ENCODE measurements at places on chromosomes 6 and 20. TPM values are rescaled to one million over a fixed set of nuclear protein-coding genes. Genes with fewer than 3 reads are reported as not detected.

The MRAP2 gene
- 2.5 TPM for total RNA-seq

The SLC22A2 gene
- total RNA-seq = not detected

The KCNK5 gene
- 0.77 TPM for total RNA-seq

- no peak overlapping the region for H3K4me3 ChIP-seq
- H3K4me1 ChIP-seq = no peaks in the 10 kb centered on the region
- no peaks in the 10 kb centered on the region for H3K27me3 ChIP-seq
- no peak overlapping the region for H3K27ac ChIP-seq
Observed at GRCh38 chr20:23540624-23541023, 27.7 kb downstream of the CST9L start.

- H3K36me3 ChIP-seq = no peaks in the 10 kb centered on the region
- H3K27me3 ChIP-seq = no peaks in the 10 kb centered on the region
- no peak overlapping the region for H3K4me3 ChIP-seq
- no peak for DNase-seq
- no peak overlapping the region for H3K27ac ChIP-seq
- no peaks in the 10 kb centered on the region for H3K4me1 ChIP-seq
Observed at GRCh38 chr6:131967948-131968347, 16.8 kb upstream of the CCN2 start.

GRCh38 chr6:44723439-44724197 is 336.1 kb downstream of the CDC5L start:
- H3K4me3 ChIP-seq = no peak overlapping the region
- no peak for DNase-seq
- no peaks in the 10 kb centered on the region for H3K4me1 ChIP-seq
- H3K27ac ChIP-seq = no peak overlapping the region

GRCh38 chr20:24892931-24893330 is 56.1 kb upstream of the CST7 start:
- DNase-seq = no peak
- no peaks in the 10 kb centered on the region for H3K4me1 ChIP-seq

GRCh38 chr6:155330922-155331321 is 16.6 kb upstream of the TFB1M start:
- no peak overlapping the region for H3K4me3 ChIP-seq
- H3K4me1 ChIP-seq = no peaks in the 10 kb centered on the region
- no peak overlapping the region for H3K27ac ChIP-seq
- no peaks in the 10 kb centered on the region for H3K27me3 ChIP-seq
- no peak for DNase-seq

DNA sequence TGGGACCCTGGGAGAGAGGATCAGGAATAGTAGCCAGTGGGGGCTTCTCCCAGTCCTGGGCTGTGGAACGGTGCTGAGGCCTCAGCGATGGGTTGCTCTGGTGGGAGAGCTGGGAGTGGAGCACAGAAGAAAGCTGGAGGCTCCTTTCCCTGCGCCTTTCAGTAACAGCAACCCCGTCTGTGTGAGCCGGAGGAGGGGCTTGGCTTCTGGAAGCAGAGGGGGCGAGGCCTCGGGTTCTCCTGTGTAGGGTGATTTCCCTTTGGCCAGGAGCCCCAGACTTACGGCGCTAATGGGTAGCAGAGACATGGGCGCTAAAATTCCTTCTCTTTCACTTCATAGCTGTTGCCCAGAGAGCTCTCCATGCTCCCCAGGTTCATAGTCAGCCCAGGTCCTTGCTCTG is 55.0 kb downstream of the DAAM2 start:
- H3K4me1 ChIP-seq = no peaks in the 10 kb centered on the region

DNA sequence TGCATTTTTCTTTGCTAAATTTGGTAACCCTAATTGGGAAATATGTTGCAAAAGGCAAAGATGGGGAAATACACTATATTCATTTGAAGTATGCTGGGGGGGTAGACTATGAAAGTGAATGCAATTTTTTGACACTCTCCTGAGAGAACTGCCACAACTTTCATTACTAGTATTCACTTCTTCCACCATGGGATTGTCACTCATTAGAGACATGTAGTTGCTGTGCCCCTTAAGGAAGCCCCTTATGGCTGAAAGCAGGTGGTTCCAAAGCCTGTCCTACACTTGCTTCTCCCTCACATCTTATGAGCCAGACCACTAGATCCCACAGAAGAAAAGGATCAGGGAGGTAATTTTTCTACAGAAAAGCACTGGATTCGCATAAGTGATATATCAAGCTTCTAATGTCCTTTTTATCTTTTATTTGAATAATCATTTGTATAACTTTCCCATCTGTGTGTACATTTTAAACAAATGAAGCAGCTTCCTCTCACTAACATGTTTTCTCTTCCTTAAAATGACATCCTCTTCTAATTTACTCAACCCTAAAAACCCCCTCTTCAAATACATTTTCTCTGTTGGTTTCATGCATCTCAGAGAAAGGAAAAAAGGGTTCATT is 83.8 kb downstream of the GCLC start:
- DNase-seq = no peak
- H3K36me3 ChIP-seq = no peaks in the 10 kb centered on the region
- no peaks in the 10 kb centered on the region for H3K27me3 ChIP-seq
- H3K4me3 ChIP-seq = no peak overlapping the region

DNA sequence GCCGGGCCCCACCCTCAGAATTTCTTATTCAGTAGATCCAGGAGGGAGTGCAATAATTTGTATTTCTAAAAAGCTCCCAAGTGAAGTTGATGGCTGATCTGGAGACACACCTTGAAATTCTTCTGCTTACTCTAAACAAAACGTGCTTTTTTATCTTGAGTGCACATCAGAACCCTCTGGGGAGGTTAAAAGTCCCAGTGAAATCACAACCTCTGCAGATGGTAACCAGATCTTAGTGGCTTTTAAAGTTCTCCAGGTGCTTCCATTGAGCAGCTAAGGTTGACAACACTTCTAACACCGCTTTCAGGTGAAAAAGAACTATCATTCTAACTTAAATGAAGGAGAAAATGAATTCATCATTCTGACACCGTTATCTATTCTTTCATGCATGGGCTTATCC is 45.6 kb upstream of the ESR1 start:
- no peak overlapping the region for H3K4me3 ChIP-seq
- DNase-seq = no peak
- H3K4me1 ChIP-seq = no peaks in the 10 kb centered on the region
- H3K27me3 ChIP-seq = no peaks in the 10 kb centered on the region
- H3K27ac ChIP-seq = no peak overlapping the region

DNA sequence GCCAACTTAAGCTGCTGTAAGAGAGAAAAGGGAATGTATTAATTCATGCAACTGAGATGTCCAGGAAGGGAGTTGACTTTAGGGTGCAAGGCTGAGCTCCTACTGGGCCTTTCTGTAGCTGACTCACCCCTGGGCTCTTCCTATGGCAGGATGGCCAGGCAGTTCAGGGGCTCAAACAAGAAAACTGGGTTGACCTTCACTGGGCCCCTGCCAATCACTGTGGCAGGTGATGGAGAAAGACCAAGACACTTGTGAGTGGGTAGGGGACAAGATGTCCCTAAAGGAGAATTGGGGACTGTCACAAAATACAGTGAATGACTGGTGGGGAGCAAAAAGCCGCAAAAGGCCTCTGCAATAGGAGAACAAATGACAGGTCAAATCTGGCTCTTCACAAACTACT is 21.5 kb upstream of the RALGAPA2 start:
- H3K4me3 ChIP-seq = no peak overlapping the region
- no peaks in the 10 kb centered on the region for H3K4me1 ChIP-seq
- peaks cover 2% of the 10 kb centered on the region for H3K27me3 ChIP-seq
- H3K27ac ChIP-seq = no peak overlapping the region
- no peaks in the 10 kb centered on the region for H3K36me3 ChIP-seq

GRCh38 chr6:139369568-139370282 is 4.7 kb downstream of the CITED2 start:
- H3K27me3 ChIP-seq = no peaks in the 10 kb centered on the region
- peaks cover 41% of the 10 kb centered on the region for H3K4me1 ChIP-seq
- peak overlapping the region; percentile 97 for H3K4me3 ChIP-seq
- DNase-seq = no peak
- H3K27ac ChIP-seq = peak overlapping the region; percentile 95
- H3K36me3 ChIP-seq = peaks cover 14% of the 10 kb centered on the region

DNA sequence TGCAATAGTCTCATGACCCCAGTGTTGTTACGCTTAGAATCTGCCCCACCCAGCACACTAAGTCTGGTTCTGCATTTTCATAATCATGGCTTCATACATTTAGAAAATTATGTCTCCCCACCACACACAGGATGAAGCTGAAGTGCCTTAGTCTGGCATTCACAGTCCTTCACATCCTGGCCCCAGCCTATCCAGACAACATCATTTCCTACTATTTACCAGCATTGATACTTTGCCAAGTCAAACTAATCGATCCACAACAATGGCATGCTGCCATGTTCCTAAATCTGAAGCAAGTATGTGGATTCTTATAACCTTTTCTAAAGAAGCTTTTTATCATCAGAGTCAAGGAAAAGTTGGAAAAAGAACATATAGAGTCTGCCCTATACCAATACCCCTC is 132.4 kb upstream of the FBXL4 start:
- H3K27me3 ChIP-seq = no peaks in the 10 kb centered on the region
- no peak overlapping the region for H3K27ac ChIP-seq
- no peak overlapping the region for H3K4me3 ChIP-seq
- H3K36me3 ChIP-seq = no peaks in the 10 kb centered on the region

DNA sequence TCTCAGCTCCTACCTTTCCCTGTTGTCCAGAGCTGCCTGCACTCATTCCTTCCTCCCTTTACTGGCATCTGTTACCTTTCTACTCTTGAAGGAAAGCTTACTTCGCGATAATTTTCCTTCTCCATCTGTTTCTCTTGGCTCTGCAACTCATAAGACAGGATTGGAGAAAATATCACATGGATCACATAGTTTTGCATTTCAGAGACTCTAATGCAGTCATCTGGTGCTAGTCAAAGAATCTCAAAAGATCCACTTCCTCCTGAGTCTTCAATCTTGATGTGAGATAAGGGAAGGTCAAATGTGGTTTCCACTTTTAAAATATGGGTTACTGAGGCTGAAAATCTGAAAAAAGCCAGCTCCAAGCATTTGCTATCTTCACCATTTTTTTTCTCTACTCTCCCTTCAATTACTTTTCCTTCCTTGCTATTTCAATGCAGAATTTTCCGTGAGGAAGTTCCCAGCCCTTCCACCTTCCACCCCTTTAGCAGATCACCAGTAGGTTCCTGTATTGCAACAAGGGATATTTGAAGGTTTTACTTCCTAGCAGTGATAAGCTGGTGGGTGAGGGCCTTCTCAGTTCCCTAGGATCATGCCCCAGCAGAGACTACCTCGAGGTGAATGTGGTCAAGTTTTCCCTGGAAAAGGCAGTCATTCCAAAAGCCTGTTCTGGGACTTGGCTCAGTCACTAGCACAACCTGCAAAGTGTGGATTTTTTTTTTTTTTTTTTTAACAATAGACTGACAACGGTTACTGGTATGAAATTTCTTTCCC is 62.8 kb upstream of the LRRC1 start:
- H3K36me3 ChIP-seq = no peaks in the 10 kb centered on the region
- H3K27ac ChIP-seq = peak overlapping the region; percentile 64
- peaks cover 57% of the 10 kb centered on the region for H3K4me1 ChIP-seq
- DNase-seq = no peak
- H3K4me3 ChIP-seq = no peak overlapping the region
